Activated CD4-positive, alpha-beta memory T cell treated with anti-CD3 and anti-CD28 coated beads, Interleukin-2, amount 10 ng/mL, durations not matched to agents 7 days and 5 days (primary cell): ENCODE measurements at places on chromosomes 16 and 17.

DNA sequence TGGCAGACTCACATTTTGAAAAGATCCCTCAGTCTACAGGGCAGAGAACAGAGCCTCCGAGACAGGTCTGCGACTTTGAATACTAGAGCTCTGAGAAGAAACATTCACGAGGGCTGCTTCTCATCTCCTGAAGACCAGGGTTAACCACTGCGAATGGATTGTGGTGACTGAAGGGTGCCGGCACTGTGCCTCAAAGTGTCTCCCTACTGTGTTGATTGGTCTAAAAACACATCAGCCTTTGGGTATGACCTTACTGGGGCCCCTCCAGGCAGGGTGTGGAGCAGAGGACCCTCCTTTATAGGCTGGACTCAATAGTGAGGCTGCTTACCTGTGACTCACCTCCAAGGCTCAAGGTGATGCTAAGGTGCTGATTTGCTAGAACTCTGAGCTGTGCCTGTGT lies 2.6 kb upstream of the LGALS9 start:
- DNase-seq: no peak

DNA sequence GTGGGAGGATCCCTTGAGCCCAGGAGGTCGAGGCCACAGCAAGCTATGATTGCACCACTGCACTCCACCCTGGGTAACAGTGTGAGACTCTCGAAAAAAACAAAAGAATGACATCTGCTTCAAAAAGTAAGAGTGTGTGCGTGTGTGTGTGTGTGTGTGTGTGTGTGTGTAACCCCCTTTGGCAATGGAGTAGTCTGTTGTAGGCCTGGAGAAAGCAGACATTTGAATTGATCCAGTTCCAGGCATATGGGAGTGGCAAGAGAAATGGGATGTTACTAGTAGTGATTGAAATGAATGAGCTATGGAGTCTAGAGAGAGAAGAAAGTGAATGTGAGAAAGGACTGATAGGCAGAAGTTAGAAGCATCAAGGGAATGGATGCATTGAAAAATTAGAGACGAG lies 9.9 kb downstream of the CASC3 start:
- no peak for DNase-seq

DNA sequence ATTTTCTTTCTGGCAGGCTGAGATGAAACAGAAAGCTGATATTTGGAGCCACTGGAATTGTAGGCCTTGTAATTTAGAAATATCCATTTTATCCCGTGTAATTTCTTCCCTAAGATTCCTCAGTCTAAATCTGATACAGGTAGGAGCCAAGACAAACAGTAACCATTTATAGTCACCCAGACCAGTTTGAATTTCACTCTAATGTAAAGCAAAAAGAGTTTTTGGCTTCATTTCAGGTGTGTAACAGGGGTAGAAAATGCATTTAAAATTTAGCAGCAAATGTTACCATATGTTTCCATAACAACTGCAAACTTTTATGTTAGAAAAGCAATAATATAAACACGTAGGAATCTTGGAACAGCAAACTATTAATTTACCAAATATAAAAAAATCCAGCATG lies 249.4 kb downstream of the FTO start:
- no peak for DNase-seq

DNA sequence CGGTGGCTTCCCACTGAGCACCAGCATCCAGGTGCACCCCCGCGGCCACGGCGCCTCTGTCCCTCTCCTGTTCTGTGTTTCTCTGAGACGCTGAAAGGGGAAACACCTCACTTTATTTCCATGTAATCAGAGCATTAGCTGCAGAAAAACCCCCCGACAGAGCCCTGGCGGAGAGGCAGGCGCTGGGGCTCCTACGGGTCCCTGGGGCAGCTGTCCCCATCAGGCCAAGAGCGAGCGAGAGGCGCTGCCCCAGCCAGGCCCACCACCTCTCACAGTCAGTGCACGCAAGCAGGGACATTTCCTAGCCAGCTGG lies 27.1 kb upstream of the CHMP6 start:
- DNase-seq: no peak

DNA sequence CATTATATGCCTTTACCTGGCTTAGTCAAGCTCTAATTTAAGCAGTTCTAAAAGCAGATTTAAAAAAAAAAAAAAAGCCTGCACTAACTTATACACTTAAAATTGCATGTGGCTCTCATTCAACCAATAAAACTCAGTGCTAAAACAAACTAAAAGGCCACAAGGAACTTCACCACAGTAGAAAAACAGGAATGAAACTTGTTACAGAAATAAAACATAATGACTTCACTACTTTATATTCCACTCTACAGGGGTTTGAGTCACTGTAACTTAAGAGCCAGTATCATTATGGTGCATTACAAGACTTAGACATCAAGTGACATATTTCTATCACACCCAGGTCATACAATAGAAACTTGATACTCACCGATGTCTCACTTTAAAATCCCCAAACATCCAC lies 11.1 kb downstream of the CA10 start:
- DNase-seq: no peak

DNA sequence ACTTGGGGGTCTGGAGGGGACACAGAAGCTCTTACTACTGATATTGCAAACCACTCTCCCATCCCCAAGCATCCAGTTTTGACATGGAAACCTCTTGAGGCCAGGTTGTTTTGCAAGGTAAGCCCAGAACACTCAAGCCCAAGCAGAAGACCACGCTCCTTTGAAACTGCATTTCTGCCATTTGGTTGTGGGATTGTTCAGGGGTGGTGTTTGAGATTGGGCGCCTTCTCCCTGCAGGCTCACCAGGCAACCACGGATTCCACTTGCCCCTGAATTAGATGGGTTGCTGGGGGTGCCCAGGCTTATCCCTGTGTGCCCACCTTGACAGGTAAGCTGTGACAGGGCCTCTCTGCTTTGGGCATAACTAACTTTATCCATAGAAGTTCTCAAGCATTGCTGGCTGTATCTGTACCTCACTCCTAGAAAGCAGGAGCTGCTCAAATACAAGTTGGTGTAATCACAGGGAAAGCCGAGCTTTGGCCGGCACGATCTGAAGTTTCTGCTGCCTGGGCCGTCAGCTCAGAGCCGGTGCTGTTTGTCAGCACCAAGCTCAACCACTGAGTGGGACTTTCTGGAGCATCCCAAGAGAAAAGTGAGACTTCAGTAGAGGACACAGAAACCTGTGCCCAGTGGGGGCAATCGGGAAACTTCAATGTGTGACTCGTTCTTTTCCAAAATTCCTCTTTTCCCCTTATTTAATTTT lies 93.6 kb downstream of the CYLD start:
- DNase-seq: no peak

GRCh38 chr17:7466639-7467341 lies 12.6 kb downstream of the ZBTB4 start:
- no peak for DNase-seq

GRCh38 chr17:58127846-58128245 lies 20.3 kb upstream of the OR4D1 start:
- DNase-seq: no peak

GRCh38 chr16:78925083-78925767 lies 675.3 kb downstream of the MAF start:
- peak; percentile 29 for DNase-seq

DNA sequence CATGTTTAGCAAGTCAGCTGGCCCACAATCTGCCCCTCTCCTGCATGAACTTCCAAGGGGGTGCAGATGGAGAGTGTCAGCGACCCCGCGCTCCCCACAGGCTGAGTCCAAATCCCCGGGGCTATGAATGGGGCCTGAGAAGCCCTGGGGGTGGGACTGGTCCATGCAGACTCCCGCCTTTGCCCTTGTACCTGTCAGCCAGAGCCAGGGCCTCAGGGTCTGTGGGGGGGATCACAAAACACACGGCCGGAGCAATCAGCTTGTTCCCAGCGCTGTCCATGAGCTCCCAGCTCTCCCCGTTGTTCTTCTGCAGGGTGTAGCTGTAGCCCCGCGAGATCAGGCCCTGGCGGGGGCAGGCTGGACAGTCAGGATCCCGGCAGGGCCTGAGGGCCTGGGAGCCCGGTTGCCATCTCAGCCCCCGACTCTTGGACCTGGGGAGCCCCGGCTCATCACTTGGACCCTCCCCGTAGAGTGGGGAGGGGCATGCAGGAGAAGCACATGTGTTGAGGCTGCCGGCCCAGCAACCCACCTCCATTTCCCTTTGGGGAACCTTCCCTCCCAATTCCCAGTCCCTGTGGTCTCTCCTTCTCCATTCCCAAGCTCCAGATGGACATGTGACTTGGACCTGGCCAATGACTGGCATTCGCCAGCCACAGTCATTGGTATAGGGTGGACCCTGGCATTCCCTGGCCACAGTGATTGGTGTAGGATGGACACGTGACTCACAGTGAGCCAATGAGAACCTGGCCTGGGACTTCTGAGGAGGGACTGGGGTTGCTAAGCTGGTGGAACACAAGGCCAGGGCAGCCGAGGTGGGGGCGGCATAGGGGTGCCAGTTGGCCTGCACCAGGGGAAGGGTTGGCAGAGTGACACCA lies 42.4 kb downstream of the PPL start:
- DNase-seq: no peak

GRCh38 chr16:21603928-21604327 lies 4.6 kb downstream of the METTL9 start:
- no peak for DNase-seq

DNA sequence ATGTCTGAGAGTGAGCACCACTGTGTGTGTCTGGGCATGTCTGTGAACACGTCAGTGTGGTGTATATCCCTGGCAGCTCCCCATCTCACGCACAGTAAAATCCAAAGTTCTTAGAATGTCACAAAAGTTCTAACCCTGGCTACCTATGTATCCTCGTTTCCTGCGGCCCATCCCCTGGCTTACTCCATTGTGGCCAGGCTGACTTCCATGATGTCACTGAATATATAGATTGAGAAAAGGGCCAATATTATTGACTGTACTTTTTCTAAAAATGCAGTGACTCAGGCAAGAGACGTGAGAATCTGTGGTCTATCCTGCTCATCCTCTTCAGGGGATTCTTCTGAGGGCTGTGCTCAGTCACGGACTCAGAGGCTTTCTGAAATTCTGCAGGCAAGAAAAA lies 963 bp upstream of the METTL22 start:
- DNase-seq: no peak

DNA sequence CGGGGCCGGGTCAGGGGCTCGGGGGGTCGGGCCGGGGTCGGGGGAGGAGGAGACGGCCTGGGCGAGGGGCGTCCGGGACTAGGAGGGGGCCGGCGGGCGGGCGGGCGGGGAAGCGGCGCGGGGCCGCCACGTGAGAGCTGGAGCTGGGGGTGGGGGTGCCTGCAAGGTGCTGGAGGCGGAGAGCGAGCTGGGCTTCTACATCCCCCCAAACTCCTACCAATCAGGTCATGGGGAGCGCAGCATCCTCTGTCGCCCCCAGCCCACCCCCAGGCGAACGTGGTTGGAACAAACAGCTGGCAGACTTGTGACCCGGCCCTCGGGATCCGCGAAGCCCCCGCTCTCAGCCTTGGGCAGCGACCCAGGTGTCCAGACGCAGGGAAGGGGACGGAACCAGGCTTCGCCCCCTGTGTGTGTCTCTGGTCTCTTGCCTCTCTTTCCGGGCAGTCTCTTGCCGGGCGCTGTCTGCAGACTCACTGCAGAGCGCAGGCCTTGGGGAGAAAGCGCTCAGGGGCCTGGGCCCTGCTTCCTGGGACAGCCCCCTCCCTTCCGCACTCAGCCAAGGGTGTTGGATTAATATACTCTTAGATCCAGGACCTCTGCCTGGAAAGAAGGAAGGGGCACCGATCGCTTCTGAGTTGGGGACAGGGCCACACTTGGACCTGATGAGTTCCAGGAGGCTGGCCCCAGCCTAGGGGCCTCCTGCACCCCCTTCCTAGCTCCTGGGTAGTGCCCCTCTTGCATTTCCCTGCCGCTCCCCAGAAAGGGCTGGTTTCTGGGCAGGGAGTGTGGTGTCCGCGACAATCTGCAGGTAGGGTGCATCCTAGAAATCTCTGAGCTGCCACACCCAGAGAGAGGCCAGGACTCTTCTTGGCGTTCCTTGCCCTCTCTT lies 722 bp downstream of the RASL10B start:
- no peak for DNase-seq

GRCh38 chr17:8160741-8161221 lies 2.0 kb downstream of the VAMP2 start:
- DNase-seq: no peak

GRCh38 chr16:75389096-75389690 lies 44.1 kb downstream of the CFDP1 start:
- no peak for DNase-seq

- DNase-seq: no peak
These were observed 119.8 kb downstream of the CCT6B start for GRCh38 chr17:34841467-34841866.

- no peak for DNase-seq
These were observed 68.5 kb upstream of the PMFBP1 start for GRCh38 chr16:72240466-72240865.

DNA sequence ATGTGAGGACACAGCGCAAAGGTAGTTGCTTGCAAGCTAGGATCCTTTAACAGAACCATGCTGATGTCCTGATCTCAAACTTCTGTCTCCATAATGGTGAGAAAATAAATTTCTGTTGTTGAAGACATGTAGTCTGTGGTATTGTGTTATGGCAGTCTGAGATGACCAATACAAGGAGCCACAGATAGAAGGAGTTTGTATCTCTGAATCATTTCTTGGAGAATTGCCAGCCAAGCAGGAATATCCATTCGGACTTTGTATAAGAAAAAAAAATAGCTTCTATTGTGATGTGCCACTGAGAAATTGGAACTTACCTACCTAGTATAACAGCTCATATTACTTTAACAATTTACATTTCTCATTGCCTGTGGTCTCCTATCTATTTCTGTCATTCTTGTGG lies 447.6 kb upstream of the CA10 start:
- no peak for DNase-seq

DNA sequence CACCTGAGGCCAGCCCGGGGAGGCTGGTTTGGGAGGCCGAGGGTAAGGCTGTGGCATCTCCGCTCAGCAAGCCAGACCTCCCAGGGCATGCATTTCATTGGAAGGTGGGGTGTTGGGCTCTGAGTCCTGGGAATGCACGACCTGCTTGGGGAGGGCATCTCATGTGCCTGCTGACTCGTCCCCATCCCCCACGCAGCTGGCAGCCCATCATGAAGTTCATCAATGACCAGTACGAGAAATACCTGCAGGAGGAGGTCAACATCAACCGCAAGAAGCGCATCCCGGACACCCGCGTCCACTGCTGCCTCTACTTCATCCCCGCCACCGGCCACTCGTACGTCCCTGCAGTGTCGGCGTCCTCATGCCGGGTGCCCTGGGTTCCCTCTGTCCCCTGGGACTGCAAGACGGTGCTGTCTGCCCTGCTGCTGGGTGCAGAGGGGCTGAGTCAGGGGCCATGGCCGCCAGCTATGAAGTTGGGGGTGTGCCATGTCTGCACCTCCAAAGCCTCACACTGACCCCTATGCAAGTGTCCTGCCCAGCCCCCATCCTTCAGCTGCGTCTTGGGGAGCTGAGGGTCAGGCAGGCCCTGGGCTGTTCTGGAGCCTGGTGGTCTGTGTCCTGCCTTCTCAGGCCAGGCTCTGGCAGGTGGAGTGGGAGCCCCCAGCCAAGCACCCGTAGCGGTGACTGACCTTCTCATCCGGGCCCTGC lies 347.9 kb downstream of the SEC14L1 start:
- DNase-seq: no peak

- DNase-seq: no peak
These were observed 105.8 kb downstream of the ADCY9 start for GRCh38 chr16:4010225-4011158.

GRCh38 chr17:12020642-12021622 lies at the start of gene MAP2K4:
Gene MAP2K4, plus strand, starts transcription at chr17:12020877. Its CDS starts 10 bp downstream, at chr17:12020887.
- peak; percentile 93 for DNase-seq

GRCh38 chr17:16911141-16911937 lies 60.6 kb downstream of the TNFRSF13B start:
- peak; percentile 13 for DNase-seq
